Endothelial cell (in vitro differentiated cells): ENCODE measurements at places on chromosomes 5 and 9. TPM values are rescaled to one million over a fixed set of nuclear protein-coding genes. Genes with fewer than 3 reads are reported as not detected.

DNA sequence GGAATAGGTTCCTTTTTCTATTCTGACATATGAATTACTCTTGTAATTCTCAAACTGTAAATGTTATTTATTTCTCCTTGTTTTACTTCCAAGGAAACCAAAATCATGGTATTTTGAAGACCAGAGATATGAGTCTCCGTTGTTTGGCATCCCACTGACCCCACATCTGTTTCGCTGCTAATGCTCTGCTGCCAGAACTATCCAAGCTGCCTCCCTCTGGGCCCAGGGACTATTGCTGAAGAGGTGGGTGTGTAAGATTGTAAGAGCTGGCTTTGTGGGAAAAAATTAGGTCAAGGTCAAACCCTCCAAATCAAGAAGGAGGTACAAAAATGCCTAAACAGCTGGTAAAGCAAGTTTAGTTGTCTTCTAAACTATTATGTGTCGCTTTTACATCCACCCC lies 129.4 kb upstream of the MYO10 start:
- DNase-seq, result no peak
- H3K4me3 ChIP-seq, result no peak overlapping the region
- H3K4me1 ChIP-seq, result peaks cover 6% of the 10 kb centered on the region
- H3K27ac ChIP-seq, result no peak overlapping the region

- no peaks in the 10 kb centered on the region for H3K4me1 ChIP-seq
- H3K36me3 ChIP-seq, result peaks cover 5% of the 10 kb centered on the region
- H3K27me3 ChIP-seq, result peaks cover 9% of the 10 kb centered on the region
- no peak overlapping the region for H3K27ac ChIP-seq
- no peak overlapping the region for H3K4me3 ChIP-seq
- no peak for DNase-seq
Measured at GRCh38 chr5:176830995-176831423, 20.6 kb downstream of the UNC5A start.

- no peak overlapping the region for H3K27ac ChIP-seq
- peak overlapping the region; percentile 91 for H3K4me3 ChIP-seq
Measured at GRCh38 chr9:120878188-120879130, 1.5 kb upstream of the PHF19 start.

The FBXO38 gene
- 50.0 TPM for total RNA-seq

The PCDHGA6 gene
- total RNA-seq, result 3.9 TPM
